ENCODE measurements at places on chromosomes 7 and 10.

GRCh38 chr10:49664842-49665355 is 14.6 kb upstream of the C10orf53 start:
- no peak for DNase-seq

DNA sequence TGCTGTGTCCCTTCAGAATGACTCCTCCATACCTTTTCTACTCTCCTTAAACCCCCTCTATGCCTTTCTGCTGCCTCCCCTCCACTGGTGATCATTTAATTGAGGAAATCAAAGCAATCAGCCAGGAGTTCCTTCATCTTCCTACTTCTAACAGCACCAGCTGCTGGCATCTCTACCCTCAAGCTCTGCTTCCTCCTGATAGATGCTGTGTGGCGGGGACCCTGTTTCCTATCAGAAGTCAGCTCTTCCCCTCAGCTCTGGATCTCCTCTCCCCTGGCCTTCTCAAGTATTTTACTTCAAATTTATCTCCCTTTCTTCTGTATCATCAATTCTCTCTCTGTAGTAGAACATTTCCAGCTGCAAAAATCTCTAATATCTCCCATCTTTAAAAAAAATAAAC is 183.7 kb downstream of the ELMO1 start:
- DNase-seq, result no peak

GRCh38 chr10:28087661-28088351 is 88.9 kb upstream of the ODAD2 start:
- DNase-seq, result no peak

DNA sequence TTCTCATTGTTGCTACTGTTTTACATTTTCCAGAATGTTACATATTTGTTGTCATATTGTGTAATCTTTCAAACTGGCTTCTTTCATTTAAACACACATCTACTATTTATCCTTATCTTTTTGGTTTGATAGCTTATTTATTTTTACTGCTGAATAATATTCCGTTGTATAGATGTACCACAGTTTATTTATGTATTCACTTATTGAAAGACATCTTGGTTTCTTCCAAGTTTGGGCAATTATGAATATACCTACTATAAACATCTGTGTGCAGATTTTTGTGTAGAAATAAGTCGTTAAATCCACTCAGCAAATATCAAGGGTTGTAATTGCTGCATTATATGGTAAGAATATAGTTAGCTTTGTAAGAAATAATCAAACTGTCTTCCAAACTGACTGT is 669.2 kb downstream of the TNS3 start:
- no peak for DNase-seq

DNA sequence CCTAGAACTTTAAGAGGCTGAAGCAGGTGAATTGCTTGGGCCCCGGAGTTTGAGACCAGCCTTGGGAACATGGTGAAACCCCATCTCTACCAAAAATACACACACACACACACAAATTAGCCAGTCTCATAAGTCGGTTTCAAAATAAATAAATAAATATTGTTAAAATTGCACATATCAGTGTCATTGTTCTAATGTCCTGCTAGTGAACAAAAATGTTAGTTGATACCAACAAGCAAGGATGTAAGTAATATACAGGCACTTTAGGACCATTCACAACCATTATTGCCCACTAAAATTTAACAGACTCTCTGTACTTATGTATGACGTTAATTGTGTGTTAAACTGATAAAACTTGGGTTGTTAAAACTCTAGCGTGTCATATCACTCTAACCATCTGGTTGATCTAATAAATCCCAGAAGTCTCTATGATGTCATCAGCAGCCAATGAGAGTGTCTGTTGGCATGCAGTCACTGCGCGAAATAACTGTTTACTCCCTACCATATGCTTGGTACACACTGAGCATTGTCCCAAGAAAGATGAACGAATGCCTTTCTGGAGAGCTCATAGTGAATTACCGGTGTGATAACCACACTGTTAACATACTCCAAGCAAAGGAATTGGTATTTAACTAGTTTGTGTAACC is 30.4 kb upstream of the OTUD1 start:
- DNase-seq, result no peak

DNA sequence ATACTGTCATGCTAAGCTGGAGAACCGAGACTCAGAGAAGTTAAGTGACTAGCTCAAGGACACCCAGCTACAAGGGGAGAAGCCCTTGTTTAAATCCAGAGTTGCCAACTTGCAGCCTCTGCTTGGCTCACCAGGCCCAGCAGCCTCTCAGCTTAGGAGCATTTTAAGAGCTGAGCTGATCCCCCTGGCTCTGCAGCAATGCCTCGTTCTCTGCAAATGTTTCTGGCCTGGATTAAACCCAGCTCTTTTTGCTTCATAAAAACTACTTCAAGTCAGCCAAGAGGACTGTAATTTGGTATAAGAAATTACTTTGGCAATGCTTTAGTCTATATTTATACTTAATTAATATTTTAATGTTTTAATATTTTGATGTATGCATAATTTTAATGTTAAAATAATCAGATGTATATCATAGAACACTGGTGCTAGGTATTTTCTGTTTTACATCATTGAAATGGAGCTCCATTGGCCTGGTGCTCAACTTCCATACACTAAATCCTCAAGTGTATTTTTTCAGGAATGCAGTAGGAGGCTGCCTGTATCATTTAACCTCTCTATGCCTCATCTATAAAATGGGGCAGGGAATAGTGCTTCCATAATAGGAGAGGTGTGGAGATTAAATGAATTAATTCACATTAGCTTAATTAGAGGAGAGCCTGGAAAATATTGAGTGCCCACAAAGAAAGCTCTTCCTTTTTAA is 184.2 kb downstream of the EMX2 start:
- no peak for DNase-seq

DNA sequence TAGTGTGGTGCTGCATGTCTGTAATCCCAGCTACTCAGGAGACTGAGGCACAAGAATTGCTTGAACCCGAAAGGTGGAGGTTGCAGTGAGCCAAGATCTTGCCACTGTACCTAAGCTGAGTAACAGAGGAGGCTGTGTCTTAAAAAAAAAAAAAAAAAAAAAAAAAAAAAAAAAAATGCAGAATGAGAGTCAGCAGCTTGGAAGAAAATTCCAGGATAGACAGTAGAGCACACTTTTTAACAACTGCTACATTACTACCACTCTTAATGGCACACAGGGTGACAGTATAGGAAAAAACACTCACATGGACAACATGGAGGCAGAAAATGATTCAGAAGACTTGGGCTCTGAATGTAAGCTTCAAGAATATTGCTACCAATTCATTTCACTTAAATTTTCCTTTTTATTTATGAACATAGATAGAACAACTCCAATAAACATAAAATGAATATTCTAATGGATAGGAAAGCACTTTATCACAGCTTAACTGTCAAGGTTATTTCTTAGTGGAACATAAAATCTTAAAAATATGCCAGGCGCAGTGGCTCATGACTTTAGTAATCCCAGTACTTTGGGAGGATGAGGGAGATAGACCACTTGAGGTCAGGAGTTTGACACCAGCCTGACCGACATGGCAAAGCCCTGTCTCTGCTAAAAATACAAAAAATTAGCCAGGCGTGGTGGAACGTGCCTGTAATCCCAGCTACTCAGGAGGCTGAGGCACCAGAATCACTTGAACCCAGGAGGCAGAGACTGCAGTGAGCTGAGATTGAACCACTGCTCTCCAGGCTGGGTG is 31.5 kb downstream of the CHCHD3 start:
- no peak for DNase-seq

DNA sequence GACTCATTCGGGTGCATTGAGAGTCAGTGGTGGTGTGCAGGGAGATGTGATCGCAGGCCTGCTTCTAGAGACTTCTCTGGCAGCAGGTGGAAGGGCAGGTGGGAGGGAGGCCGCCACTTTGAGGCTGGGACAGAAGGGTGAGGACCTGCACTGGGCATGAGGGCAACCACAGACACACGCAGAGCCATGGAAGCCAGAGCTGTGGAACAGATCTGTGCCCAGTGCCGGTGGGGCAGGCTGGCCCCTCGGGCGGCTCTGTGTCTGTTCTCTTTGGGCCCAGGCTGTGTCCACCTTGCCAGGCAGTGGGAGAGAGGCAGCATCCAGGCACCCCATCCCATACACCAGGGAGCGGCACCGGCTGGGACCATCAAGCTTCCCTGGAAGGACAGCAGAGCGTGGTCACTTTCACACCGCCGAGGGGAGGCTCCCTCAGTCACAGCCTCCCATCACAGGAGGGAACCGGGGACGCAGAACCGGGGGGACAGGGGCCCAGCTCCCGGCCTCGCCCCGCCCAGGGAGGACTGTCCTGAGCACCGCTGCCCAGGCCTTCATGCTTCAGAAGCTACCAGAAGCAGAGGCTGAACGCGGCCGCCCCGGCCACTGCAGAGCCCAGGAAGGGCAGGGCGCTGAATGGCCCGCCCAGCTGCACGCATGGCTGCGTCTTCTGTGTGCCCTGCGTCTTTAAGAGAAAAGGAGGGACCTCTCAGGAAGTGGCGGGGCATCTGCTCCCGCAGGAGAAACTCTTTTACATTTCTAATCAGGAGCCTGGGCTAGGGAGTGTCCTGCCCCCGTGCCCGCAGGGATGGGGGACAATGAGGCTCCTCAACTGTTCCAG is 32.1 kb downstream of the EN2 start:
- no peak for DNase-seq

DNA sequence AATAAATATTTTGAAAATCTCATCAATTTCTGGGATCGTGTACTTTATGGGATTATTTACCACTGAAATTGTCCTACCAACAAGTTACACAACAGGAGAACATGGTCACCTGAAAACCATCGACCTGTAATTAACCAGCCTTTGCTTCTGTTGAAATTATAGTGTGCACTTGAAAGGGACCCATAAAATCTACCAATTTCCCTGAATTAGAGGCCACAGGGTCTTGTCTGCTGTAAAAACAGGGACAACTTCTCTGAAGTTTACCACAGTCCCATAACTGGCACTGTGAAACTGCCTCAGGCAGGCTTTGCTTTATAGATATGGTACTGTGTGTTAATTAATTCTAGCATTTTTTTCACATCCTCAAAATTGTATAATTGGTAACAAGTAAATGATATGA is 37.7 kb downstream of the RAB19 start:
- no peak for DNase-seq

- no peak for DNase-seq
Observed at GRCh38 chr7:37420946-37421695, 27.5 kb downstream of the ELMO1 start.

- DNase-seq, result no peak
Observed at GRCh38 chr7:157003756-157004520, 6.5 kb downstream of the MNX1 start.

DNA sequence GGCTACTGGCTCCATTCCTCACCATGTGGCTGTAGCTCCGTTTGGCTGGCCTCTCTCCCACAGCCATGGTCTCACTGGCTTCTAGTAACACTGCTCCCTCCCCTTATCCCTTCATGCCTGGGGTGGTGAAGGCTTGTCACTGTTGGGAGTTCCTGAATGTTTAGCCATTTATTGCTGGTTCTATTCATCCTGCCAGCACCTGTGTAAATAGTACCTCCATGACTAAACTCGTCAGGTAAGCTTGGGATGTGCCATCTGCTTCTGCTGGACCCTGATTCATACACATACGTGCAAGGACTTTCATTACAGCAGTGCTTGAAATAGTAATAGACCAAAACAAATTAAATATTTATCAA is 61.6 kb downstream of the CCDC71L start:
- DNase-seq, result no peak

DNA sequence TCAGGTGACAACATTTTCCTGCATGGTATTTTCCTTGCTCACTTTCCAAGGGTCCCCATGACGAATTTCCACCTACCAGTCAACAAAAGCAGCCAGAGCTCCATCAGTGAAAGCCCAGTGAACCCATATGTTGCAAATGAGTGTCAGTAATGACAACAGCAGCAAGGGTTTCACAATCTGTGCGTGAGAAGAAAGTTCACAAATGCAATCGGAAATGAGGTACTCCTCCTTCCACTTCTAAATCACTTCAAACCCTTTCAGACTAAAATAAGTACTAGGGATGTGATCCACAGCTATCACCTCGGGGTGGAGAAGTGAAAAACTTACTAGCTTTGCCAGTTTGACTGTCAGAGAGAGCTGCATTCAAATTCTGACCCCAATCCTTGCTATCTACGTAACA is 55.6 kb upstream of the BET1 start:
- no peak for DNase-seq

DNA sequence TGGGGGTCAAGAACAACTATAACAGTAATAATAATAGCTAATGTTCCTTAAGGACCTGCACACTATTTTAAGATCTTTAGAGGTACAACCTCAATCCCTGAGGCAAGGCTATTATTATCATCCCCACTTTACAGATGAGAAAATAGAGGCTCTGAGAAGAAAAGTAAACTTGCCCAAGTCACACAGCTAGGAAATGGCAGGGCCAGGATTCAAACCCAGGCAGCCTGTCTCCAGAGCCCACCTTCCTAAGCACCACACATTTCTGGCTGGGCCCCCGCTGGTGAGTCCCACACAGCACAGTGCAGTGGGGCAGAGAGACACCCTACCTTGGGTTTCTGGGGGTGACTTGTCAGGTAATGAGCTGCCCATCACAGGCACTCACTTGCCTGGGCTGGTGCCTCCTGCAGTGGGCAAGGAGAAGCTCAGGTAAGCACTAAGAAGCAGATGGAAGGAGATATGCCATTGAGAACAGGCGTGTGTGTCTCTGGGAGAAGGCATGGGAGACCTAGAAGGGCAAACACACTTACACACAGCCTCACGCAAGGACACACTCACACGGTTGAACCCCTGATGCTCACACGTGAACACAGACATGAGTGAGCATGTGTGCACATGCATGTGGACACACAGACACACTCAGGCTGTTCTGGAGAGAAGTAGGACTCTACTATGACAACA is 104.4 kb upstream of the ZMIZ1 start:
- no peak for DNase-seq
